Spleen (tissue), 13 donors: ENCODE measurements at places on chromosomes 2 and 18.

GRCh38 chr2:33436083-33436482 lies 40.4 kb upstream of the RASGRP3 start:
- H3K27me3 ChIP-seq: no peaks in the 10 kb centered on the region
- H3K4me1 ChIP-seq: no peaks in the 10 kb centered on the region

DNA sequence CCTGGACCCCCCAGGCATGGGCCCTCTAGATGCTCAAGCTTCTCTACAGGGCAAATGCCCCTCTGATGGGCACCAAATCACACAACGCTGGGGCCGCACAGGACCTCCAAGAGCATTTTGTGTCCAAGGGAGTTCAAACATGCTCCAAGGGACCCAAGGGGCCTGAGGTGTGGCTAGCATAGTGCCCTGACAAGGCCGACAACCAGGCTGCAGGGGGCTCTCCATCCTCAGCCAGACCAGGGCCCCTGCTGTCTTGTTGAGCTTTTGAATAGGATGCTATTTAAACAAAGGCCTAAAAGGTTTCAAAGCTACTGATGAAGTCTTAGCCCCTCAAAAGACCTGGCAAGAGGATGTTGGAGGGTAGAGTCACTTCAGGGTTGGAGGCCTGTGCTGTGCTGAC lies 33.1 kb downstream of the EN1 start:
- DNase-seq: no peak
- no peaks in the 10 kb centered on the region for H3K4me1 ChIP-seq
- H3K4me3 ChIP-seq: no peak overlapping the region
- peaks cover 2% of the 10 kb centered on the region for H3K27me3 ChIP-seq
- H3K36me3 ChIP-seq: no peaks in the 10 kb centered on the region
- H3K27ac ChIP-seq: no peak overlapping the region

GRCh38 chr2:189142893-189143759 lies 36.4 kb downstream of the COL5A2 start:
- H3K4me3 ChIP-seq: no peak overlapping the region
- H3K27me3 ChIP-seq: no peaks in the 10 kb centered on the region
- H3K4me1 ChIP-seq: no peaks in the 10 kb centered on the region
- no peak for DNase-seq

DNA sequence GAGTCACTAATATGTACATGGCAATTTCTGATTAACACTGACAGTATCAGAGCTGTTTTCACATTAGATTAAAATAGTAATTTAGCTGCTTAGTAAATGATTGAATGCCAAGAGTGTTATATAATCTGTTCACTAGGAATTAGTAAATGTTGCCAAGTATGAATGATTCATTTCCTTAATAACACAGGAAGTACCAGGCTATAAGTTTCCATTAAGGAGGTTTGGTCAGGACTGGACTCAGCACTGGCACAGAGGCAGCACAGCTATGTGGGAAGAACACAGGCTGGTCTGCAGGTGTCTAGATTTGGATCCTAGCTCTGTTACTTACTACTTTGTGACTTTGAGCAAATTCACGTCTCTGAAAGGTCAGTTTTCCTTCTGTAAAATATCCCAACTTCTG lies 97.2 kb downstream of the TDRD15 start:
- no peak overlapping the region for H3K27ac ChIP-seq
- no peak for DNase-seq
- H3K4me3 ChIP-seq: no peak overlapping the region
- H3K27me3 ChIP-seq: no peaks in the 10 kb centered on the region
- H3K4me1 ChIP-seq: no peaks in the 10 kb centered on the region
- H3K36me3 ChIP-seq: no peaks in the 10 kb centered on the region
